Activated CD4-positive, alpha-beta T cell treated with anti-CD3 and anti-CD28 coated beads, Interleukin-2, amount 10 ng/mL, durations not matched to agents 7 days and 5 days (primary cell): ENCODE measurements at places on chromosomes 2 and 18. TPM values are rescaled to one million over a fixed set of nuclear protein-coding genes. Genes with fewer than 3 reads are reported as not detected.
A peak's percentile ranks its signal among the peaks of the same experiment; 100 is the strongest.

DNA sequence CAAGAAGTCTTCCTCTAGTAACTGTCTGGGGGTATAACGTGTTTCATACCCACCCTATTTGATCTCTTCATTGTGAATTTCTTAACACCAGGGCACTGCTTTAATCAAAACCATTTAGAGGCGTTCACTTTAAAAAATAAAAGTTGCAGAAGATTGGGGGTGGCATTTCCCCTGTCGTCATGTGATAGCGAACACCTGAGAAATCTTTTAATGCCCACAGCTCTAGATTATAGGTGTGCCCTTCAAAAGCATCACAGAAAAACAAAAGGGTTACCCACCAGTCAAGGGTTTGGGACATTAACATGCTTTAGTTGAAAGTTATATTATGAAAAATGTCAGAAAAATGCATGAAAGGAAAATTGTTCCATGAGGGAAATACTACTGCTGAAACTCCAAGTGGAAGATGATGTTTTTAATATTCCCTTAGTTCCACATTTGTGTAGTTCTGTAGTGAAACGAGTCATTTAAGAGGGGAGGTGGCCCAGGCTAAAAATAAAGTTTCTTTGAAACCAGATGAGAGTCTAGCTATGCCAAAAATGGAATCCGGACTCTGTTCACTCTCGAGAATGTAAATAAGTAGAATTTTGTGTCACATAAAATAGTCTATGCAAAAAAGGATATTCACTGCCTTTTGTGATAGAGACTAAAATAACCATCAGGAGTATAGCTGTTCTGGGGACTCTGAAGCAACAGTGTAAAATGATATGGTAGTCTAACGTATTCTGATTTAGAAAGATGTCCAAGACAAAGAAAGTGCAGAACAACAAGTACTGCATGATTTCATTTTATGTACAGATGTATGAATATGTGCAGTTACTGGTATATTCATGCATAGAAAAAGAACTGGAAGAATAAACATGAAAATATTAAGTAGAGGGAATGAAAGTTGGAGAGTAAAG lies 95.3 kb downstream of the TMEM247 start:
- DNase-seq, result no peak

DNA sequence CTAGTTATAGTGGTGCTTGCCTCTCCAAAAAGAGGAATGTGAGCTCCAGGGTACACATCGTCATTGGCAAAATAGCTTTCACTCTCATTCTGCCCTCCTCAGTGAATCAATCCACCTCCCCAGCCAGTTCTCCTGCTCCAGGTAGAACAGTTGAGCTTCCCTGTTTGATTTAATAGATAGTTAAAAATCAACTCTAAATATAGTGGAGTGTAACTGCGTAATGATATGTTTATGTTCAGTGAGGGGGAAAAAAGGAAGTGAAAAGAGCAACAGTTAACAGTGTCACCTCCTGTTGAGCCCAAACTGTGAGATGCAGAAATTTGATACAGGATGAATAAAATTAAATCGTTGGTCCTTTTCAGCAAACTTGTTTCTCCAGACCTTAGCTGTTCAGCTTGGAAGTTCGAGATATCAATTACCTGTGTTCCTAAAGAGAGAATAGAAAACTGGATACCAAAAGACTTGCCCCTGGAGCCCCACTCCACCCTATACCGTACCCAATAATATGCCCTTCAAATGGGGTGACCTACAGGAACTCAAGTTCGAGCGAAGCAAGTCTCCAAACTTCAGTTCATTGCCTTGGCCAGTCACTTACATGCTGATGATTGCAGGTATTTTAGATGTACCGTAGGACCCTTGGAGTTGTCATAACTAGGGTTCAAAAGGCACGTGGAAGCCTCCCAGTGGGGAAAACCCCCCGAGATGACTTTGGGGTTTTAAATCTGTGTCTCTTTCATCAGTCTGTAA lies 708.4 kb downstream of the RNF144A start:
- DNase-seq, result no peak

DNA sequence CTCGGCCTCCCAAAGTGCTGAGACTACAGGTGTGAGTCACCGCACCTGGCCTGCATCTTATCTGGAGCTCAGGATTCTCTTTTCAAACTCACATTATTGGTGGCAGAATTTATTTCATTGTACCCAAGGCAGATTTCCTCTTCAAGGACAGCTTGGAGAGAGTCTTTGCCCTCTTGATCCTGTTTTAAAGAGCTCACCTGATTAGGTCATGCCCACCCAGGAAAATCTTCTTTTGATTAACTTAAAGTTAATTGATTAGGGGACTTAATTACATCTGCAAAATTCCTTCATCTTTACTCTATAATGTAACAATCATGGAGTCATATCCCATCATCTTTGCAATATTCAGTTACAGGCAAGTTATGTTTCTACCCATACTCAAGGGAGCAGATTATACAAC lies 346.4 kb downstream of the EPHA4 start:
- DNase-seq, result no peak

- DNase-seq, result no peak
Observed at GRCh38 chr2:44937688-44938240, 3.7 kb upstream of the SIX3 start.

- no peak for DNase-seq
Observed at GRCh38 chr2:189363559-189363958, 77.7 kb upstream of the WDR75 start.

- DNase-seq, result no peak
Observed at GRCh38 chr2:71282493-71282892, 49.1 kb upstream of the ZNF638 start.

- no peak for DNase-seq
Observed at GRCh38 chr18:25726298-25726697, 364.1 kb downstream of the SS18 start.

GRCh38 chr2:66559672-66560071 lies 124.7 kb downstream of the MEIS1 start:
- no peak for DNase-seq

GRCh38 chr2:42192652-42193566 lies 23.8 kb downstream of the EML4 start:
- DNase-seq, result no peak

DNA sequence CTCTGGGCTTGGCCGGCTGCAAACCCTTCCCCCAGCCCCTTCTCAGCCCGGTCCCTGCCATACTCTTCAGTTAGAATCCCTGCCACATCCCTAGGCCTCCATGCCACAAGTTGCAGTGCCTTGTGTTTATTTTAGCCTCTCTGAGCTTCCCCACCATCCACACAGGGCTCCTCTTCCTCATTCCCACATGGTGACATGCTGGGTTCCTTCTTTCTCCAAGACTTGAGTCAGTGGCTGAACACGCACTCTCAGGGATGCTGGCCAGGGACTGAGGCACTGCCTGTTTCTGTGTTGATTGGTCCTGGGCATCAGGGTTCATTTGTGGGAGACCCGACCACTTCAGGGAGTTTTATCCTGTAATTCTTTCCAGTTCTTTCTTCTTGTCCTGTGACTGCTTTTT lies 56.3 kb downstream of the KCNS3 start:
- DNase-seq, result no peak

GRCh38 chr2:17388798-17389197 lies 129.4 kb downstream of the RAD51AP2 start:
- no peak for DNase-seq

DNA sequence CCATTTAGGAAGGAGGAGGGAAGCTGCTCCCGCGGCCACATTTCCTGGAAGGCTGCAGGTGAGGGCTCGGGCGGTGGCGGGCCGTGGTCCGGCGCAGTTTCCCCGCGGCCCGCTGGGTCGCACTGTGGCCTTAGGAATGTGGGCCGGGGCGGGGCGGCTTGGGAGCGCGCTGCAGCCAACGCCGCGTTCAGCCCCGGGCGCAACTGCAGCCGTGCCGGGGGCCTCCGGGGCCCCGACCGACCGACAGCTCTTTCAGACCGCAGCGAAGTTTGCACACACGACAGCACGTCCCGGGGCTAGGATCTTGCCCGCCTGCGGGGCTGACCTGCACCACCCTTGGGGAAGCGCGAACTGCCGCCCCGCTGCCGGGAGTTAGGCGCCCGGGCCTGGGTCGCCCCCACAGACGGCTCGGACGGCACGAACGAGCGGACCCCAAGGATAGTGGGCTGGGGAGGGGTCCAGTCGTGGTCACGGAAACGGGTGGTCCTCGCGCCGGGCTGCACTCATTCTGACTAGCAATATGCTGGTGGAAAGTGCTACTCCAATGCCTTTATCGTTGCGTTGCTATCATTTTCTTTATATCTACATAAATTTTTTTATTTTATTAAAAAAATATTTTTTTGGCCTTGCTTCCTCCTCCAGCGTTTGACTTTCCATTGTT lies 69.9 kb upstream of the DLX2 start:
- DNase-seq, result peak; percentile 51

DNA sequence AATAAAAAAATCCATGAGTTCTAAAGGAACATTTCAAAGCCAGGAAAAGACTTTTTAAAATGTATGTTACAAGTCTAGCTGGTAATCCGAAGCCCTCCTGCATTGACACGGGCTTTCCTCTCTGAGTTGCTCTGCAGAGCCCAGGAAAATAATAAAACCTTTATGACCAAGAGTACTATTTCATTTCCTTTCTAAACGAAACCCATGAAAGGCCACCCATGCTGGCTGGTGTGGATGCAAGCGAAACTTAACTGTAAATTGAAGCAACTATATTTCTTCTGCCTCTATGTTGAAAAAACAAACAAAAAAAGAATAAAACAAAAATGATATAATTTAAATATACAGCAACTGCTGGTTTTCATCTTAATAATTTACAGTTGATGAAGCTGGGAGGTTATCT lies 41.3 kb upstream of the ZNF532 start:
- DNase-seq, result no peak

GRCh38 chr2:208112969-208113368 lies 11.4 kb downstream of the CRYGD start:
- DNase-seq, result no peak

- no peak for DNase-seq
Observed at GRCh38 chr2:64017811-64018700, 1.2 kb downstream of the VPS54 start.

GRCh38 chr18:47484068-47484467 lies 232.6 kb upstream of the SKOR2 start:
- no peak for DNase-seq

Gene STON1
- total RNA-seq, result 1.9 TPM

Gene TRABD2A
- total RNA-seq, result 74.6 TPM

Gene OTX1
- total RNA-seq, result not detected

Gene SCN2A
- not detected for total RNA-seq

Gene EVX2
- total RNA-seq, result not detected

Gene MLPH
- not detected for total RNA-seq

Gene LYPD1
- total RNA-seq, result not detected

Gene SCG2
- 0.08 TPM for total RNA-seq

Gene MTX2
- 11.2 TPM for total RNA-seq

Gene TDRD15
- not detected for total RNA-seq
